ENCODE measurements at places on chromosomes 1 and 21. TPM values are rescaled to one million over a fixed set of nuclear protein-coding genes. Genes with fewer than 3 reads are reported as not detected.

BTBD8 gene
- total RNA-seq: 93.0 TPM

CR2 gene
- not detected for total RNA-seq

IKBKE gene
- 1.6 TPM for total RNA-seq

DCDC2B gene
- not detected for total RNA-seq

HLX gene
- 1.2 TPM for total RNA-seq

ACTA1 gene
- 0.23 TPM for total RNA-seq

OR2T35 gene
- not detected for total RNA-seq

MAP3K7CL gene
- total RNA-seq: 2.8 TPM

SELL gene
- total RNA-seq: 1.4 TPM

SLC1A7 gene
- not detected for total RNA-seq

C1orf226 gene
- total RNA-seq: 1.8 TPM

CLCA4 gene
- not detected for total RNA-seq

PTBP2 gene
- 199 TPM for total RNA-seq

BCL2L15 gene
- 0.69 TPM for total RNA-seq

OVAAL gene
- not detected for total RNA-seq

NIT1 gene
- total RNA-seq: 19.1 TPM

NCF2 gene
- total RNA-seq: 4.4 TPM
